ENCODE measurements at places on chromosomes 5 and 9.

- peak; percentile 17 for DNase-seq
Measured at GRCh38 chr9:12680757-12681156, 12.4 kb upstream of the TYRP1 start.

DNA sequence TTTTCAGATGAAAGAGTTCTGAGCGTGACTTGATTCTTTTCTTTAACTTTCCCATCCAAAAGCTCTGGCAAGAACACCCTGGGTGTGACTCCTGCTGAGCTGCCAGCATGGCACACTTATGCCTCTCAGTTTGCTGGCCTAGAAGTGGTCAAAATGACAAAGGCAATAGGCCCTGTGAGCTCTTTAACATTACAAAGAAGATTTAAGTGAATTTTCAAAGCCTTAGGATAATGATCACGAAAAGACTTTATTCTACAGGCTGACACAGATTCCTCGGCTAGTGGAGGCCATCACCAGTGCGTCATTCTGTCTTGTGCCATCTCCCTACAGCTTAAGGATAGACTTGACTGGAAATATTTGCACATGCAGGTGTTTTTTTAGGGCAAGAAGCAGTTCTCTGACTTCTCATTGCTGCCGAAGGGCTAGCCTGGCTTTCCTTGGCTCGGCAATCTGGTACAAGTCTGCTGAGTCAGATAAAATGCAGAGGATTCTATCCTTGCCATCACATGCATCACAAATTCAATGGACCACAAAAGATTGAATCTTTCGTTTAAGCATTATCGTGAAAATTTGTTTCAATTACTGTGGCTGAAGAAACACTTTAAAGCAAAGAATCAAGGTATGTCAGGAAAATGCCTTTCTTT, 311.5 kb downstream of the COX7C start:
- DNase-seq: no peak

DNA sequence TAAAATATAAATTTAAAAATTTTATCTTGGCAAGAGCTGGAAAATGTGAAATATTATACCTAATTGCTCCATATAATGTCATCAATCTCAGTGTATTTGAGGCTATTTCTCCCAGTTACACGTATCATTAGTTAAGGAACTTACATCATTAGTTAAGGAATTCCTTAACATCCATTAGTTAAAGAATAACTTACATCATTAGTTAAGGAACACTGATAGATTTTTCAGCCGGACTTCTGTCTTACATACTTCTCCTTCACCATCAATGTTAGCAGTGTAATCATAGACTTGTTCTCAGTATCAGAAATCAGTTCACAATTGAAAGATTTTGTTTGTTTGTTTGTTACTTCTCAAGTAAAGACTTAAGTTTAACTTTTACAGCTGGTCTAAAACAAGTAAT, 524.4 kb upstream of the CHD1 start:
- no peak for DNase-seq

- no peak for DNase-seq
Measured at GRCh38 chr5:97854871-97855762, 672.1 kb upstream of the RIOK2 start.

GRCh38 chr9:113564498-113565237, 101.1 kb downstream of the RGS3 start:
- DNase-seq: peak; percentile 93

DNA sequence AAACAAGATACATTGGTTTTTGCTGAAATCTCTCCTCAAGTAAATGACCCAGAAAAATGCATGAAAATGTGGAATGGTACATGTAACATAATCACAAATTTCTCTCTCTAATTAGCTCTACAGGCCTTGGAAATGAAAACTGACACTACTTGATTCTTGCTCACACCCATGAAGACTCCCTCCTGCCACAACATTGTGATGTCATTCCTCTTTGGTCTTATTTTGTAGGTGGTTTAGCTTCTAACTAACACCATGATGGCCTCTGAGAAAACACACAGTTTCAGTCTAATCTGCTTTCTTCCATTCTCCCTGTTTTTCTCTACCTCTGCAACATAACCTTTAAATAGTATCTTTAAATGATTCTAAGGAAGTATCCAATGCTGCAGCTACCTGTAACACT, 78.6 kb upstream of the FAM174A start:
- DNase-seq: no peak

GRCh38 chr5:8906303-8906967, 639.4 kb downstream of the SEMA5A start:
- DNase-seq: no peak

GRCh38 chr9:90810691-90811090, 9.1 kb downstream of the SYK start:
- no peak for DNase-seq

DNA sequence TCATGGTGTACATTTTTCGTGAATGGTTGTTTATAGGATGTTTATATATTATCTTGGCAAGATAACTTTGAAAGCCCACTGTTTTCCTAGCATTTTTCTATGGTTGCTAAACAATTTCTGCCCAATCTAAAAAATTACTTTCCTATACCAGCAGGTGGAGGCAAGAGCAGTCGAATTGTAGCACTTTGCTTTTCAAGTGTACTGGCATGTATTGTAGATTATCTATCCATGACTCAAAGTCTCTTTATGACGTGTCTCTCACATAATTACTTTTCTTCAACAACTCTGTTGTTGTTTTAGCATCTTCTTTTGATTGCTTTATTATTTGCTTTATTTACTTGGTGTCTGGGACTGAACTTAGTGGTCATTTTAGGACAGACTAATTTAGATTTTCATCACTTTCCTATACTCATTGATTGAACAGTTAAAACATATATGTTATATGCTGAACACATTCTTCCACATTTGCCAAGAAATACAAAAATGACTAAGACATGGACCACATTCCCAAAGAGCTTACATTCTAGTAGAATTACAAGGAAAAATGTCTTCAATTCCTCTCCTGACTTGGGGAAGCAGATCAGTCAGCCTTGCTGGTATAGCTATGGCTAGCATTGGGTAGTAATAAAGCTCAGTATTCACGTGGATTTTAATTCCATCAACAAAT, 20.7 kb downstream of the NLN start:
- peak; percentile 91 for DNase-seq

DNA sequence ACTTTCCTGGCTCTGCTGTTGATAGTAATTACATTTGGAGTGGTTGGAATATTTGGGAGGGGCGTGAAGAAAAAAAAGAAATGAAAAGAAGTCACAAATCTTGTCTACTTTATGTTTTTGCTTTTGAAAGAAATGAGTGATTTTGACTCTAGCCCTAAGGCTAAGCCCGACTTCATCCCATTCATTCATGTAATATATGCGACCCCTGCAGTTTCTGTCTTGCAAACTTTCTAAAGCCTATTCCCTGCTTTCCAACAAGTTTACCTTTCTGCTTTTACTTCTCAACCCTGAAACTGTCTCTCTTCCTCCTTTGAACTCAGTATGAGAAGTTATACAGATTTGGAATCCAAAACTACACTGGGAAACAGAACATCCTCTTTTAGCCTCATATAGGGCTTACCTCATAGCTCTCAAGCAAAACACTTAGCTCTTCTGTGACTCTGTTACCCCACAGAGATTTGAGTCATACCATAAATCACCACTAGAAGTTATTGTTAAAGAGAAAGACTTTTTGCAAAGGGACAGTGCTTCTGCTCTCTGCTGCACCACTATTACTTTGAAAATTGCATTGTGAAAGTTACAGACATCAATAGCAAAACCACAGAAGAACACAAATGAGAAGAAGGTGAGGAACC, 1.6 kb downstream of the CFAP95 start:
- DNase-seq: peak; percentile 31

DNA sequence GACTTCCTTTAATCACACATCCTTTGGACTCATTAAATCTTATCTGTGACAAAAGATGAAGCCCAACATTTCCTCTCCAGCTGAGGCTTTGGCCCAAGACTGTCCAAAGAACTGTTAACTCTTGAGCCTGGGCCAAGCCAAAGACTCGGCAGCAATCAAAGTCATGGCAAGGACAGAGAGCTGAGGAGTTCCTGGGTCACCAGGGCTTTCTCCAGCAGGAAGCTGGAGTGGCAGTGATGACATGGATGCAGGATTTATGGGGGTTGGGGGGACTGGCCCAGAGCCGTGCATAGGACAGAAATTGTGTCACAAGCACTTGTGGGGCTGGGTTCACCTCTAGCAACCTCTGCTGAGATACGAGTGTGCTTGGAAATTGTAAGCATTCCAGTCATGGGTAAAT, 440.3 kb downstream of the PLK2 start:
- no peak for DNase-seq

DNA sequence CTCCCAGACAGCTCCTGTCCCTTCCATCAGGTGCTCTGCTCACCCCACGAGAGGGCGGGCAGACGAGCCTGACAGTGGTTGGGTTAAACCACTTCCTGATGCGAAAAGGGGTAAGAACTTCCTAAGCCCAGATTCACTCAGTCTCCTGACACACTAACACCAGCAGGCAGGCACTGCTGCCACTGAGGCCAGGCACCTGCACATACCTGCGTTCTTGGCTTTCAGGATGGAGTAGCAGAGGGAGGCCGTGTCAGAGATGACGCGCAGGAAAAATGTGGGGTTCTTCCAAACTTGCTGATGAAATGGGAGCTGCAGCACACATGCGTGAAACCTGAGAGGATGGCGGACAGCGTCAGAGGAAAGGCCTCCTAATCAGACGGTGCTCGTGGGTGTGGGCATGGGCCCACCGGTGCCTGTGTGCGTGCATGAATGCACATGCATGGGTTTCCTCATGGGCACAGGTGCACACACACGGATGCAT, 29.9 kb downstream of the SLC6A18 start:
- DNase-seq: no peak

DNA sequence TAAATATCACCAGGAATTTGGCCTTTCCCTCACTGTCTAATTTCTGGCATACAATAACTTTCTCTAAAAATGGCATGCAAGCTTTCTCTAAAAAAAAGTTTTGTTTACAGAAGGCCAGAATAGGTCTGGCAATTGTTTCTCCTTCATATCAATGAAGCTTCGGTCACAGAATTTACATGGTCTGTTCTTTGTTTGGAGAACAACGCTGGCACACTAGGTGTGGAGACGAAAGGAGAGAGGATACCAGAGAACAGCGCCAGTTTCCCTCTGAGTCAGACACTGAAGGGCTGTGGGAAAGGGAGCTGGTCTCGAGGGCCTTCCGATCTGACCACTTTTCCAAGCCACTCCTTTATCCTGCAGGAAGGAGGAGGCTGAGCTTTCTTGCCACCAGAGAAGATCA, 60.1 kb upstream of the ITGA1 start:
- DNase-seq: peak; percentile 84

- peak; percentile 82 for DNase-seq
Measured at GRCh38 chr5:148740966-148741742, 85.3 kb upstream of the ADRB2 start.

DNA sequence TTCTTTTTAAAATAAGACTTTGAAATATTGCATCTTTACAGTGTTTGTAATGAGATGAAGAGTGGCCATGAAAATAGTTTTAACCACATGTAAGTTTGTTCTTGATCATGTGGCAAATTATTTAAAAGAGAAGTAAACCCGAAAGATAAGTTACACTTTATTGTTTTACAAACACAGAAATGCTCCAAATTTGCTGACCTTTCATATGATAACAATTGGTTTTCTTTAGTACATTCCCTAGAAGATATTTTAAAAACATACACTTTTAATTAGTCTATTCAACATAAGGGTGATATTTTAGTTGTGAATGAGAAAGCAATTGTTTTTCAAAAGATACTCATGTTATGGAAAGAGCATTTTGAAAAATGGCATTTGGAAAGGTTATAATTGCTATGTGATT, 287.7 kb downstream of the PSAT1 start:
- DNase-seq: no peak

GRCh38 chr5:123636006-123636405, 124.0 kb downstream of the CSNK1G3 start:
- DNase-seq: no peak

DNA sequence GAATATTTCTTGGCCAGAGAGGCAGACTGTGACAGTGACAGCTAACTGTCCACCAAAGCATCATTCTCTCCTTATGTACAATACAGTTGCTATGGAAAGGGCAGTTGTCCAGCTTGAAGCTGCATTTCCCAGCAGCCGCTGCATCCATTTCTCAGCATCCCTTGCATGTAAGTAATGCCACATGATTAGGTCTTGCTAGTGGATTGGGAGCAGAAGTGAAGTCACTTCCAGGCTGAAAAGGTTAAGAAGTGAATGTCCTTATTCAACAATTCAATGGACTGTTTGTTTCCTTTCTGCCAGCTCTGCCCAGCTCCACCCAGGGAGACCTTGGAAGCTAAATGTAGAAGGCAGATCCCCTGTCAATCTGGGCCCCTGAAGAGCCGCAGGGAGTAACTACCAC, 26.1 kb upstream of the RETREG1 start:
- DNase-seq: no peak

DNA sequence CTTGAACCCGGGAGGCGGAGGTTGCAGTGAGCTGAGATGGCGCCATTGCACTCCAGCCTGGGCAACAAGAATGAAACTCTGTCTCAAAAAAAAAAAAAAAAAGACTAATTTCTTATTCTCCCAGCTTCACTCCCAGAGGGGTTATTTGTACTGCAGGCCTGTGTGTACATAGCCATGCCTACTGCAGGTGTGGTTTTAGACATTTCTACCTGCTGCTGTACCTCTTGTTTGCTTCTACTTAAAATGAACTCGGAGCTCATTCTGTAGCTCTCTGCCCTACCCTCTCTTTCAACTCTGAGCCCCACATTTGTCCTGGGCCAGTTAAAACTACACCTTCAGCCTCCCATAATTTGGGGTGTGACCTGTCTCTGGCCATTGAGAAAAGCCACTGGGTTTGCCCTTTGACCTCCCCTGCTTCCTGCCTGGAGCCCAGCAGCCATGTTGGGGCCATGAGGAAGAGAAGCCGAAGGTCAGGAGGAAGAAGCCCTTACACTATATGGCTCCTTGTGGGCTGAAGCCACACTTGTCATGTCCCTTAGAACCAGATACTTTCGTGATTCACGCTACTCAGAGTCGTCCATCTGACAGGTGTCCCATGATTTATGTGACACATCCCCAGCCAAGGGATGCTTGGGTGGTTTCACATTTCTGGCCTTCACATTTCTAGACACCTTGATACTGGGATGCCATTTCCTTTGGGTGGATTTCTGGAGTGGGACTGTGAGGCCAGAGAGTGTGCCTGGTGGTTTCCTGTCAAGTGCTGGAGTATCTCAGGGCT, 9.4 kb upstream of the CARD19 start:
- DNase-seq: no peak

GRCh38 chr5:2746561-2747032, 4.9 kb downstream of the IRX2 start:
- no peak for DNase-seq

- no peak for DNase-seq
Measured at GRCh38 chr9:114689813-114690212, 7.8 kb upstream of the TEX48 start.

- no peak for DNase-seq
Measured at GRCh38 chr9:93301911-93302541, 118.1 kb downstream of the WNK2 start.

Measured in adipocyte (in vitro differentiated cells).